ENCODE measurements at places on chromosomes 12 and 14. TPM values are rescaled to one million over a fixed set of nuclear protein-coding genes. Genes with fewer than 3 reads are reported as not detected.

DNA sequence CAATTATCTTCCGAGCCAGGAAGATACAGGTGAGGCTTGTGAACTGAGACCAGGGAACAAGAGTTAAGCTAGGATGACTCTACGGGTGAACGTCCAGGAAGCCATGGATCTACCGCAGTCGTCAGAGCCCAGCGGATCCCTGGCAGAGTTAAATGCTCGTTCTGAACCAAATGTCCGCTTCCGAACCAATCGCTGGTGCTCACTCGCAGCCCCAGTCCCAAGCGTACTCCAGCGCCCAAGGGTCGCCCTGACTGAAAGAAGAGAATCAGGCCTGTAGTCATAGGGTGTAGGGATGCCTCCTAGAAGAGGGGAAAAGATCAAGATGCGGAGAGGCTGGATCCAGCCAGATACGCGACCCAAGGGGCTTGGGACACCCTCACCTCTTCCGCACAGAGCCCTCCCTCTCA is 283 bp downstream of the VIPAS39 start:
- peak; percentile 40 for DNase-seq

- no peak for DNase-seq
Measured at GRCh38 chr12:117461732-117462131, 100.3 kb upstream of the NOS1 start.

- no peak for DNase-seq
Measured at GRCh38 chr12:124361074-124361970, 66.4 kb downstream of the RFLNA start.

The OR2AP1 gene
- total RNA-seq: not detected

The AKAP3 gene
- 0.56 TPM for total RNA-seq
